ENCODE measurements at places on chromosomes 2 and 18. TPM values are rescaled to one million over a fixed set of nuclear protein-coding genes. Genes with fewer than 3 reads are reported as not detected.

The LONRF2 gene
- total RNA-seq: 0.47 TPM

The HOXD13 gene
- total RNA-seq: 3.2 TPM

The FBXO48 gene
- total RNA-seq: 0.73 TPM

The PSMA8 gene
- total RNA-seq: not detected

DNA sequence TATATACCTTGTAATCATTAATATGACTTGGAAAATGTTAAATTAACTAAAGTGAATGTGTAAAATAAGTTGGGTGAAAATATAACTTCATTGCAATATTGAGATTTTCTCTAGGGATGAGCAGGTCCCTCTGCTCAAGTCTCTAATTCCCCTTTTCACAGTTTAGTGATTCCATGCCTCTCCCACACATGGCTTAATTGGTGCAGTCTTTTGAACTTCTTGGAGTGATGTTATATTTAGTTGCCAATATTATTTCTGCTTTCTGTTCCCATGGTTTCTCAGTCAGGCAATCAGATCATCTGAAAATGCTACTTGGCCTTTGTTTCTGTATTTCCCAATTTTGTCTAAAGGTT lies 233.7 kb upstream of the SPOPL start:
- no peak for DNase-seq

GRCh38 chr2:9378433-9379390 lies 44.6 kb downstream of the ITGB1BP1 start:
- DNase-seq: peak; percentile 86

GRCh38 chr2:68807821-68808266 lies 63.4 kb downstream of the BMP10 start:
- DNase-seq: peak; percentile 40

- no peak for DNase-seq
These were observed 608 bp downstream of the CCDC138 start for GRCh38 chr2:108787216-108787541.

- DNase-seq: no peak
These were observed 2.4 kb upstream of the SMAD7 start for GRCh38 chr18:48953104-48953706.

DNA sequence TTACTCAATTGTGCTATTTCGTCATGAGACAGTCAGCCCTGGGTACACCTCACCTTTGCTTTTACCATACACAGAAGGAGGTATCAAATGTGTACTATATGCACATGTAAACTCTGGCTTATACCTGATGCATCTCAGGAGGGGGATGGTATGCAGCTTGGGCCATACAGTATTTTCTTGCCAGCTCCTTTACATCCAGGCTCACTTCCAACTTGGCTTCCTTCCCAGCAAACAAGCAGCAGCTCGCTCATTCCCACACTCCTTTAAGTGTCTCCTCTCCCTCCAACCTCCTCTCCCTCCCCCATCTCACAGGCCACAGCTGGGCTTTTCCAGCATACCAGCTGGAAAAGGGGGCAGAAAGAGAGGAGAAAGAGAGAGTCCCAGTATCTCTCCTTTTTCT lies 9.6 kb downstream of the MARCHF4 start:
- peak; percentile 90 for DNase-seq

DNA sequence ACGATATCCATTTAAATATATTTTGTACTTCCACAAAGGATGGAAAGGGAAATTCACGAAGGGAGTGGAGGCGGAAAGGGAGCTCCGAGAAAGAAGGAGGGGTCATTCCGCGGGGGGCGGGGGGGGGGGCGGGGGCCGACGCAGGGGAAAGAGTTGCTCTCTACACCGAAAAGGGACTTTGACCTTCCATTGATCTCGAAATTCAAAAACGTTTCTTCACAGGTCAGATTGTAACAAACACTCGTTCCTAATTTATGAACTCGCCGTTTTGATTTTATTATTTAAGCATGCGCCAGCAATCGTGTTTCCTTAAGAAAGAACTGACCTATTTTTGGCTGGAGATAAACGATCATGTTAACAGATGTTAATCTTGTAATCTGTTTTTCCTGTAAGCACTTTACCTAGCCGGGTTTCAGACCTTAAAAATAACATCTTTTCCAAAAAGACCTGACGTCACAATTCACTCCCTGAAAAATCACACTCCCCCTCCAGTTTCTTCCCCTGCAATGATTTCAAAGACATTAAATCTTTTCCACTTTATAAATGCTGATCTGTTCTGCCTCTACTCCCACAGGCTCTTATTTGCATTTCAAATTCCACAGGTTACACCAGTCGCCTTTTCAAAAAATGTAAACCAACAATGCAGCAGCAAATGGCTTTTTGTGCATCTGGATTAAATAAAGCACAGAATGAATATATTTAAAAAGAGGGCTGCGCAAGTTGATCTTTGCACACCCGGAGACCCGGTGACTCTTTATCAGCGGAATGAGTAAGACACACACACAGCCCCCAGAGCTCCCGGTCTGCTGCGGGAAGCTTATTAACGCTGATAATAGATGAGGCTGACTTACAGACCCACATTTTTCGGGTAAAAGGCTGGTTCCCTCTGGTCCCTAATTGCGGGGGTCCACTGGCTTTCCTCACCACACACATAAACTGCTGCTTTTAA lies 1.6 kb downstream of the ZNF516 start:
- DNase-seq: peak; percentile 27

DNA sequence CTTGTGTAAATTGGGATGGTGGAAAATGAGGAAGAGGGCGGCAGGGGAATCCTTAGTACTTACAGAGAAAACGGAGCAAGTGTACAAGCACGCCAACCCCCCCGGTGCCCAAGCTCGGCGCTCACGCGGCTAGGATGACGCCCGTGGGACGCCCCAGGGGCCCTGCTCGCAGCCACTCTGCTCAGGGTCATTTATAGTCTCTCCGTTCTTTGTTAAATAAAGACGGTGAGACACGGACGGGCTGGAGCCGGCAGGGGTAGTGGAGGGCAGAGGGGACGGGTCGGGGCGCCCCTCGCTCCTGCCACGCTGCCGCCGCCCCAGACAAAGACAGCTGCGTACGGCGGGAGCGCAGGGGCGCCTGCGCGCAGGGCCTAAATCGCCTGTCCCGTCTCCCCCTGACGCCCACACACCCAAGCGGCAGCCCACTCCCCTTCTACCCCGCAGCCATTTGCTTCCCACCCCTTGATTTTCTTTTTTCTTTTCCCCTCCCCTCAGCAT lies 37.8 kb downstream of the PCBP1 start:
- DNase-seq: no peak

- no peak for DNase-seq
These were observed 11.7 kb downstream of the SGPP2 start for GRCh38 chr2:222436040-222436413.

- no peak for DNase-seq
These were observed 42.7 kb upstream of the ALK start for GRCh38 chr2:29963972-29964570.

- DNase-seq: no peak
These were observed 141.5 kb downstream of the FAM210A start for GRCh38 chr18:13584825-13585224.

DNA sequence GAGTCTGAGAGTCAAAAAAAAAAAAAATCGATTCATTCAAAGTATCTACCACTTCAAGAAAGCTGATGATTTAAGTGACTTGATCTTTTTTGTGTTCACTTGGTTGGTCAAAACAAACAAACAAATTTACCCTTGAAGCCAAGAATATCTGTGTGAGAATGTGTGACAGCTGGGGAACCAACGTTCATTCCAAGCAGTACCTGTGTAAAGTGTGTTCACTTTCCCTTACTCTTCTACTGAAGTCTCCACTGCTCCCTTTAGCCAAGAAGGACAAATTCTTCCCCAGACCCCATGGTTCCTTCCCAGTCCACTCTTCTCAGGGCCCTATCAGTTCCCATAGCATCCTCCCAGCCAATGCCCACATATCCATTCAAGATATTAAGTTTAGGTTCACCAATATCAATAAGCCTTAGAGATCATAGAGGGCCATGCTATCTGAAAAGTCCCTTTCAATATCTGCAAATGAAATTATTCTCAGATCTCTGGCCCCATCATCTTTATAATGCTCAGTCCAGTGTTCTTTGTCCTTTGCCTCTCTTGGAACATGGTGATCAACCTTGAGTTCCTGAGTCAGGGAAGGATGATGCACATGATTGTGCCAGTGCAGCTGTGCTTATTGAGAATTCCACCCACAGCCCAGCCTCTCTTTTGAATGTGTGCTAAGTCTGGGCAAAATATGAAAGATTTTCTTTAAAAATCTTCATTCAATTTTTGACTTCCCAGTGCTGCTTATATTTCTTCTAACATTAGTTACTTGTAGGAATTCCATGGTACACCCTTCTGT lies 82.8 kb upstream of the DTNA start:
- DNase-seq: no peak

DNA sequence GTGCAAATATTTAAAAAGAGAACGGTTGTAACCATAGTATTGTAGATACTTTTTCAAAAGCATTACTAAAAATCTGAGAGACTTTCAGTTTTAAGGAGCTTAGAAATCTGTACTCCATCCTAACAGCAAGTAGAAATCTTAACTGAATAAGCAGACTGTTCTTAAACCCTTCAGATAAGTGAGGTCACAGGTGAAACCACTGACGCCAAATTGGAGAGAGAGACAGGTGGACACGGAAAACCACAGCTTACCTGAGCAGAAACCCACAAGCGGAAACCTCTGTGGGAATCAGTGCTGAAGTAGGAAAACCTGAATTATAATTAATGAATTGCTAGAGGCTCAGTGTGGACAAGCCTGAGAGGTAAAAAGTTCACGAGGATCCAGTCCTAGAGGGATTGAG lies 959.4 kb upstream of the CELF4 start:
- DNase-seq: no peak

Data from HT1080 (cell line).